ENCODE measurements at places on chromosomes 6 and 20.

GRCh38 chr6:150016324-150017185, 8.8 kb downstream of the RAET1L start:
- peak; percentile 29 for DNase-seq

- DNase-seq: no peak
Measured at GRCh38 chr20:18416486-18416885, 50.3 kb downstream of the DZANK1 start.

DNA sequence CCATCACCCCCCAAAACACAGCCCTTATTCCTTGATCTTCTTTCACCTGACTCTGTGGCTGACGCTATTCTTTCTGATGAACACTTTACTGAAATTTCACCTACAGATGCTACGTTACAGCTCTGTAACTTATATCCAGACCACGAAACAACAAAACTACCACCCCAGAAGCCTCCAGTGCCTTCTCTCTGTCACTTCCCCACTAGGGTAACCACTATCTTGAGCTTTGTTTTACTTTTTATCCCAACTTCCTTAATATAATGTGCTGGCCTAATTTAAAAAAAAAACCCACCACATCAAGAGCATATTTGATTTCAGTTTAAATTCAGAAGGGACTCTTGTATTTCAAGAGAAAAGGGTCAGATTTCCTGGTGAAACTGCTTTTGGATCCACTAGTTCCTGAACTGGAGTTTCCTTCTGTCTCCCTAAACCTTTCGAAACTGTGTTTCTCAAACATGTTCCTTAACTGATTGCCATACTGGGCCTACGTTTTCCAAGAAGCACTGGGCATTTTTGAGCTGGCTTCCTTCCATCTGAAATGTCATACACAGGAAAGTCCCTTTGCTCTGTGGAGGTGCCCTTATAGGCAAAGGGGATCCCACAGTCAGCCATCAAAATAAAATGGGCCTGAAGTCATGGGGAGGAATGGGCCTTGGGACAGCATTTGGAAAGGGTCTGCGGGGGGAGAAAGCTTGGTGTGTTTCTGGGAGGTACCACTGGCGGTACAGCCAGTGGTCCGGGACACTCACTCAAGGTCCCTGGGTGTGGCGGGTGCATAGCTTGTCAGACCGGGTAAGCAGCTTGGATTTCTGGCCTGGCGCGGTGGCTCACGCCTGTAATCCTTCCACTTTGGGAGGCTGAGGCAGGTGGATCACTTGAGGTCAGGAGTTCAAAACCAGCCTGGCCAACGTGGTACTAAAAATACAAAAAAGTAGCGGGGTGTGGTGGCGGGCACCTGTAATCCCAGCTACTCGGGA, 25.8 kb upstream of the RTF2 start:
- DNase-seq: no peak

DNA sequence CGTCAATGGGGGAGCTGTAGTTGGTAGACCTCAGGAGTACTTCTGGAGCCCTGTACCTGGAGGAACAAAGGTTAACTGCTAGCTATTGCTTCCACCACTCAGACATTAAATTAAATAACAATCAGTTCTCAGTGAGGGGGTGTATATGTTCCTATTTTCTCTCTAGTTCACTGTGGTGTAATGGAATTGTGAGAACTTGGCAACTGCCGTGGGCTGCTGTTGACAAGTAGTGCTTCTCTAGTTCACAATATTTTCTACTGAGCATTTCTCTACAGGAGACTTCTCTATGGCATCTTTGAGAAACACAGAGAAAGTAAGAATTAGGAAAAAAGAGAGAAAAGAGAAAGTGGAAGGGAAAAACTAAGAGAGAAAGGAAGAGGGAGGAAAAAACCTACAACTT, 23.4 kb upstream of the GSTA4 start:
- no peak for DNase-seq

DNA sequence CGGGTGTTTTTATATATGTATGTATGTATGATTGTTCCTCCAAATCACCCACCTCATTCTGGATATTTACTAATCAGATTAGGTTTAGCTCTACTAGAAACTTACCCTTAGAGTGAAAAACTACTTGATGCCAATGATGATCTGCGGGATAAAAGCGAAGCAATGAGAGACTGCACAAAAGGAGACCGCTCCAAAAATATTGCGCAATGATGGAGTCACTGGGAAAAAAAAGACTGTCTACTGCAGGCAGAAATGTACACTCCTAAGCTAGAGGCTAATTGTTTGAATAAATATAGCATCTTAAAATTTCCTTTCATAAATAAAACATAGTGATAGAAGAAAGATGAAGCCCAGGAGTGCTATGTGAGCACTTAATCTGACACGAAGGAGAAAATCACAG, 7.3 kb downstream of the RAB32 start:
- DNase-seq: no peak

DNA sequence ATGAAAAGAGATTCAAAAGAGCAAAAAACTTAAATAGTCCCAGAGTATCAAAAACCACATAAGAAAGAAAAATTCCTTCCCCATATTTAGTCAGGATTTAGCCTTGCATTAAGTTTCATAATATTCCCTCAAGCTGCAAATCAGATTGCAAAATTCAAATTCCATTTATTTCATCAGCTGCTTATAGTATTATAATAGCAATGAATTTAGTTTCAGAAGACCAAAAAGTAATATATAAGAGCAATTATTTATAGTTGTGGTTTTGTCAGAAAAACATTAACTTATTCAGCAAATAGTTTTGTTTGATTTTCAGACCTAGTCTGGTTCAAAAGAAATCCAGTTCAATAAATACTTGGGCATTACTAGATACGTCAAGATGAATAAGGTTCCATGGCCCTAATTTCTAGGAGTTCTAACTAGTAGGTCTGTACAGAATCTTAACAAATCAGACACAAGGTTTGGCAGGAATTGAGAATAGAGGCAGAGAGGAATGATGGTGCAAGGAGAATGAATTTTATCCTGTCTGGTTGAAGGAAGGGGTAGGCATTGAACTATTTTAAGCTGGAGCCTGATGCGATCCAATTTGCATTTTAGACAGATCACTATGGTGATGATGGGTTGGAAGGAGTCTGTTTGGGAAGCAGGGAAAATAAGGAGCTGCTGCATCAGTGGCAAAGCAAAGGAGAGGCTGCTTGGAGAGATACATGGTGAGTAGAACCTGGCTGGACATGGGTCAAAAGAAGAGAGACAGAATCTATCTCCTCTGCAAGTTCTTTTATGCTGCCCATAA, 163.9 kb upstream of the STXBP5 start:
- DNase-seq: no peak

- DNase-seq: no peak
Measured at GRCh38 chr6:1297746-1298145, 14.2 kb upstream of the FOXQ1 start.

DNA sequence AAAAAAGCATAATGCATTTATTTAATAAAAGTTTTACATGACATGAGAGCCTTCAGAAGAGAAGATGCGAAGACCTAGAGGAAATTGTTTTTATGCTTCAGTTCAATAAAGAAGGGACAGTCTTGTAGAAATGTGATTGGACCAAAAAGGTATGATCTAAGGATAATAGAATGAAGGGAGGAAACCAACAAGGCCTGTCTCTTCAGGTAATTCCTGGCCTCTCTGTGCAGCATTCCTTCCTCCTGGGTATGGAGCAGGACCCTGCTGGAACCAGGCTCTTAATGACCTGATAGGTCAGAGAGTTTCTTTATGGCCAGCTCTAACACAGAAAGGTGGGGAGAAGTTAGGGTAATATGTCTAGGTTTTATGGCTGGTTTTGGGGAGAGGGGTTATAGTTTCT, 162.8 kb upstream of the HEY2 start:
- DNase-seq: no peak

- no peak for DNase-seq
Measured at GRCh38 chr6:144408161-144408560, 123.0 kb downstream of the UTRN start.

GRCh38 chr6:17910189-17910588, 77.2 kb downstream of the KIF13A start:
- DNase-seq: no peak

DNA sequence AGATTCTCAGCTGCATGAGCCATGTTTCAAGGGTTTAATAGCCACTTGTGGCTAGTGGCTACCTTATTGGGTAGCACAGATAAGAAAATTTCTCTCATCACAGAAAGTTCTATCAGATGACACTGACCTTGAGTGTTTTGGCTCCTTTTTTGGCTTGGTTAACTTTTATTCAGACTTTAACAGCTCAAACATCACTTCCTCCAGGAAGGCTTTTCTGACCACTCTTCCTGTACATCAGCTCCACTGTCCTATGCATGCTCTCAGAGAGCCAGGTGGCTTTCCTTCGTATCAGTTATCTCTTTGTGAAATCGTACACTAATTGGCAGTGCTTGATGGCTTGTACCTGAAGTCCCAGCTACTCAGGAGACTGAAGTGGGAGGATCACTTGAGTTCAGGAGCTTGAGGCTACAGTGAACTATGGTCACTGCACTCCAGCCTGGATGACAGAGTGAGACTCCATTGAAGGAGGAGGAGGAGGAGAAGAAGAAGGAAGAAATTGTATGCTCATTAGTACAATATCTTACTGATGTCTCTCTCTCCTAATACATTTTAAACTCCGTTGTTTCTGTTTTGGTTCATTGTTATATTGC, 10.7 kb downstream of the MAFB start:
- no peak for DNase-seq

DNA sequence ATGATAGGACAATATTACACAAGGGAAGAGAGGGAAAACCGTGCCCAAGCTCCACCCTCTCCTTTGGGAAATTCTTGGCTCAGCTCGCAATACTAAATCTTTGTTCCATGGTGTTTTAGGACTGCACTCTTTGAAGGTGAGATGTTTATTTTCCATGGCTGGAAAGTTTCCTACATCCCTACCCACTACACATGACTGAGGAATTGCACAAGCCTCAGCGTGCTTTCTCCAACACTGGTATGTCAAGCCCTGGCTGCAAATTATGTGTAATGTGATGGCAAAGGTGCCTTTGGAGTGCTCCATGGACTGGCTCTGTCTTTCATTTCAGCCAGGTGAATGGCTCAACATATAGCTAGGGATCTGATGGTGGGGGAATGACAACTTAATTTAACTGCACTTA, 134.3 kb downstream of the ISM1 start:
- no peak for DNase-seq

DNA sequence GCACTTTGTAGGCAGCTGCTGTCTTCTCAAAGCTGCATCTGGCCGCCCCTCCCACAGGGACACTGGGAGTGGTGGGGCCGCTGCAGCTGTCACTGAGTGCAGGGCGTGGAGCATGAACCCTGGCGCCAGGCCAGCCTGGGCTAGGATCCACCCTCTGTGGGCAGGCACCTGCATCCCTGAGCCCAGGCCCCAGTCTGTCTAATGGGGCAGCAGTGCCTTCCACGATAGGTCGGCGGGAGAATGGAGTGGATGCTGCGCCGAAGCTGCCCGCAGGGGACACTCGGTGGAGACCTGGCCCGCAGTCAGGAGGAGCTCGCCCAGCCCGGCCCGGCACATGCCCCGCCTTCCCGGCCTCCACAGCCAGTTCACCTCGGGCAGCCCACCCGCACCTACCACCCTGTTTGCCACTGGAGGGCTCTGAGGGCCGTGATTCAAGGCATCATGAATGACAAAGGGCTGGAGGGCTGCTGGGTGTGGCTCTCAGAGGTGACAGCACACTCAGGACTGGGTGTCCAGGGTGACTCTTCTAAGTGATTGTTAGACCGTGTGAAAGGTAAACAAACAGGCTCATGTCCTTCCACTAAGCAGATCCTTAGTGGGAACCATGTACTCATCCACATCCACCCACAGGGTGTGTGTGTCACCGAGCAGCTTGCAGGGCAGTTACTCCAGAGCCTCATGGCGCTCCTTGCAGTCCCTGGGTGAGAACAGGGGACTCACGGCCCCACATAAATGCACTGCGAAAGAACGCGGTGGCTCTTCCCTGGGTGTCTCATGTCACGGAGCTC, 133.9 kb downstream of the AGPAT4 start:
- peak; percentile 78 for DNase-seq

DNA sequence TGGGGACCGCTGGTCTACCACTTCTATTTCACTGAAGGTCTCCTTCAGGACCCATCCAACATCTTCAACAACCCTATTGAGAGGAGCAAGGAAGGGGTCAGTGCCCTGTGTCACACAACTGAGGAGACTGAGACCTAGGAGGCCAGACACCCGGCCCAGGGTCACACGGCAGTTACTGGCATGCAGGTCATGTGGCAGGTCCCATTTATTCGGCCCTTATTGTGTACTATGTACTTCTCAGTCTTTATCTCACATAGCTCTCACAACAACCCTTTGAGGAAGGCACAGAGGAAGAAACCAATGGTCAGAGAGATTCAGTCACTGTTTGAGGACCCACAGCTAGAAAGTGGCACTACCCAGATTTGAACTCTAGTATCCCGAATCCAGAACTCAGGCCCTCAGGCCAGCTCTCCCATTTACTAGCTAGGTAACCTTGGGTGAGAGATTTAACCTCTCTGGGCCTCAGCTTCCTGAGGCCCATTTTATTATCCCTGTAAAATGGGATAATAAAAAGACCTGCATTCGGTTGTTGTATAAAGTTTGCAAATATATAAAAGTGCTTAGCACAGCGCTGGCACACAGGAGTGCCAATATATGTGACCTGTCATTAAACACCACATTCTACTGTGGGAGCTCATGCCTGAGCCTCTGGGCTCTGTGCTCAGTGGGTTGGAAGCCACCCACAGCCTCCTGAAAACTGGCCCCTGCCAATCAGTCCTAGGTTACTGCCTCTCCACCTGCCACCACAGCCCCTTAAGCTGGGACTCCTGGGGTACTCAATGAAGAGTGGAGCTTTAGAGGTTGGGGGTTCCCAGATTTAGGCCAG, 15.8 kb downstream of the TFEB start:
- no peak for DNase-seq

DNA sequence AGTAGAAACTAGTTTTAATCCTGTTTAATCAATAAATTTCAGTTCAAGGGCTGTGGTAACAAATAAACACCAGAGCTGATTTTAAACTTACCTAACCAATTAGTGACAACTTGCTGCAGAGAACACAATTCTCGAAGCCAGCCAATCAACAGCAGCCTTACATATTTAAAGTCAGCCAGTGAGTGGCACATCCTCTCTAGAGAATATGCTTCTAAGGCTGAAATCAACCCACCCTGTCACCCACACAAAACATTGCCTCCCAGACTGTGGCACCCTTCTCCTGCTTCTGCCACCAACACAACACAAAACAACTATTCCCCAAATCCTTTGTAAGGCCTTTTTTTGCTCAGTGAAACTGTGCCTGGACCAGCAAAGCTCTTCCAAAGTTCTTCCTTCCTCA, 306.0 kb downstream of the EYA4 start:
- no peak for DNase-seq

DNA sequence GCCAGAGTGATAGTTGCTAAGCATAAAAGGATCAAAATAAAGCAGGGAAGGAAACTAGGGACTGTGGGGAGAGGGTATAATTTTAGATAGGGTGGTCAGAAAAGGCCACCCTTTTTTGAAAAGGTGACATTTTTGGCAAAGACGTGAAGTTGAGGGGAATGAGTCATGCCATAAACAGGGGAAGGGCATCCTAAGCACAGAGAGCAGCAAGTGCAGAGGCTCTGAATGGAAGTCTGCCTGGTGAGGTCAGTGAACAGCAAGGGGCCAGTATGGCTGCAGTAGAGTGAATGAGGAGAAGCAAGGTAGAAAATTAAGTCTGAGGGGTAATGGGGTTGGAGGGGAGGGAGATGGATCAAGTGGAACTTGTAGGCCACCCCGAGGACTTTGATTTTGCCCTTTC, 2.4 kb downstream of the KLC4 start:
- no peak for DNase-seq

GRCh38 chr20:49785149-49785851, 27.3 kb upstream of the SLC9A8 start:
- DNase-seq: no peak

Data from NCI-H748 treated with DMSO at 0.1 percent for 48 hours (cell line).